ENCODE measurements at places on chromosomes 7 and 10.

DNA sequence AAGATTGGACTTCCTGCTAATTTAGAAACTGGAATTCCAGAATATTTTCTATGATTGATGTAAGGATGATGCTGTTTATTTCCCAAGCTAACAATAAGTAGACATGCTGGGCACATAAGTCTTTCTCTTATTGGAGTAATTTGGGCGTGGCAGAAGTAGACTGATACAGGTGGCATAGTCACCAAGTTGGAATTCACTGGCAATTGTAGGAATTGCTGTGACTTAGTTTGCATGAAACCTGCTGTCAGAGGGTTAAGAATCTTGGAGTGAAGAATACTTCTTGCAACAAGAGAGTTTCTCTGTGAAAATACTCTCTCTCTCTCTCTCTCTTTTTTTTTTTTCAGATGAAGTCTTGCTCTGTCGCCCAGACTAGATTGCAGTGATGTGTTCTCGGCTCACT lies 569.7 kb downstream of the REEP3 start:
- DNase-seq, result no peak

DNA sequence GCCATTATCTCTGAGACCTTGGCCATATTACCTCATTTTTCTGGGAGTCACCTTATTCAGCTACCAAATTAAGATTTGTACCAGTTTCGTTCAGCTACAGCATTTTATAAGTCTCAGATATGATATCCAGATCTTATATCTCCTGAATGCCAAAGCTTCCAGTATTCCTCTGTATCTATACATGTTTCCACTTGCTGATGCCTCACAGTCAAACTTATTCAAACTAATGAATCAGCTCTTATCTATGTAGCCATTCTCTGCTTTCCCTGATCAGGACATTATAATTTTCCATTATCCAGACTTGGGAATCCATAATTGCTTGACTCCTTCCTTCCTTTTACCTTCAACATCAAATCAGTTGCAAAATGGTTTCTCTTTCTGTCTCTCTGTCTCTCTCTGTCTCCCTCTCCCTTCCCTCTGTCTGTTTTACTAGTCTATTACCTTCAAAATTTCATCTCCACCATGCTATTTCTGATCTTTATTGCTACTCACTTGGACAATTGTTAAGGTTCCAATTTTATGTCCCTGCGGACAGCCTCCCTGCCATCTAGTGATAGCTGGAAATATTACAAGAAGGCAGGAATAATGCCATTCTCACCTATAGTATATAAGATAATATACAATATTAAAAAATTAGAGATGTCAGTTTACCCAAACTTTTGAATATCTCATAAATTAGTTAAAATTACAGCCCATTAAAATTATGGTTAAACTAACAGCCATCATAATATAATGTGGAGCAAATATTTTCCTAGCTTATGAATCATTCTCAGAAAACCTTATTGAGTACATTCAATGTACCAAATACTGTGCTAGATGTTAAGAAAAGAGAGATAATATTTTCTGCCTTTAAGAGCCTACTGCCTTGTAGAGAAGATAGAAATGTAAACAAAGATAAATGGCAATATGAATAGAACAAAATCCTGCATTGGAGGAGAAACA lies 89.8 kb downstream of the PCLO start:
- DNase-seq, result no peak

- no peak for DNase-seq
Observed at GRCh38 chr10:94328613-94329012, 34.1 kb downstream of the NOC3L start.

GRCh38 chr10:133245439-133246235 lies 8.0 kb downstream of the VENTX start:
- DNase-seq, result no peak

- DNase-seq, result no peak
Observed at GRCh38 chr10:111725050-111725449, 458.5 kb downstream of the GPAM start.

- DNase-seq, result no peak
Observed at GRCh38 chr7:3950249-3950648, 649.2 kb downstream of the SDK1 start.

GRCh38 chr10:44279426-44280126 lies 105.3 kb downstream of the CXCL12 start:
- DNase-seq, result no peak

DNA sequence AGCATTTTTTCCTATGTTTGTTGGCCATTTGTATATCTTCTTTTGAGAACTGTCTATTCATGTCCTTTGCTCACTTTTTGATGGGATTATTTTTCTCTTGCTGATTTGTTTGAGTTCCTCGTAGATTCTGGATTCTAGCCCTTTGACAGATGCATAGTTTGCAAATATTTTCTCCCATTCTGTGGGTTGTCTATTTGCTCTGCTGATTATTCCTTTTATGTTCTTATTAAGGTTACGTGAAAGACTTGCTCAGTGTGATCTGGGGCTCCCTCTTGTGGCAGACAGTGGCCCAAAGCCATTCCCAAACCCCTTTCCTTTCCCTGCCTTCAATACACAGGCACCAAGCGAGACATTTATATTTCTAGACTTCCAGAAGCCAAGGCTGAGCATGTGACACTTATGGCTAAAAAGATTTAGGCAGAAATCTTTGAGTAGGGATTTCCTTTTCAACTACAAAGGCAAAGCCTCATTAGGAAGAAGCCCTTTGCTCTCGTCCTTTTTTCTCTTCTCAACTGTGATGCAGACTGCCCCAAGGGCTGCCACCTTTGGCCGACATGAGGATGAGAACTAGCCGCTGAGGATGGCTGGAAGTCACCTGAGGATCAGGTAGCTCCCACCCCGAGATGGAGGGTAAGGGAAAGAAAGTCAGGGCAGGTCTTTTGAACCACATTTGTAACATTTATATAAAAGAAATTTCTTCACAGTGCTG lies 23.6 kb downstream of the ST8SIA6 start:
- DNase-seq, result peak; percentile 37

DNA sequence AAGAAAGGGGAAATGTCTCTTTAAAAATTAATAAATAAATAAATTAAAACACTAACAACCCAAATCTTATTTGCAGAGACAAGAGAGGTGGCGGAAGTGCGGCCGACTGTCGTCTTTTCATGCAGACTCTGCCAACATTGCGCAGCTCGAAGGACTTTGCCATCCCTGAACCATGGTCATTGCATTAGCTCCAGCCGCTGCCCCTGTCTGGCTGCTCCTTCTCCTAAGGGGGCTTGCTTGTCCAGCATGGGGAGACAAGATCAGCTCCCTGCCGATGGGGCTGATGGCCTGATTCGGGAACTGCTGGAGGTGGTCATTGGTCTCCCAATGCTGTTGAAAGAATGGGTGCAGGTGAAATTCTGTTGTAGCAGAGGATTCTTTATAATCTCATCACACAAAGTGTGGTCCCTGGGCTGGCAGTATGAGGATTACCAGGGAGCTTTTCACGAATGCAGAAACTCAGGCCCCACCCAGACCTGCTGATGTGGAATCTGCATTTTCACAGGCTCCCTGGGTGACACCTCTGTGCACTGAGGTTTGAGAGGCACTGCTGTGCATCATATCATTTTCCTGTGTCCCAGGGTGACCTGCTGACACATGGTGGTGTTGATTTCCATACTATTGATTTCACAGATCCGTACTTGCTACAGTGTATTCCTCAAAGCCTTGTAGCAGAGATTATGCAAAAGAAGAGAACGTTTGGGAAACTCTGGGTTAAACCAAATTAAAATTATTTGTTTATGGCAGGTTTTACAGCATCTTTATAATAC lies 172.4 kb upstream of the ZMIZ1 start:
- DNase-seq, result no peak

- no peak for DNase-seq
Observed at GRCh38 chr7:136665878-136666509, 202.5 kb upstream of the CHRM2 start.

DNA sequence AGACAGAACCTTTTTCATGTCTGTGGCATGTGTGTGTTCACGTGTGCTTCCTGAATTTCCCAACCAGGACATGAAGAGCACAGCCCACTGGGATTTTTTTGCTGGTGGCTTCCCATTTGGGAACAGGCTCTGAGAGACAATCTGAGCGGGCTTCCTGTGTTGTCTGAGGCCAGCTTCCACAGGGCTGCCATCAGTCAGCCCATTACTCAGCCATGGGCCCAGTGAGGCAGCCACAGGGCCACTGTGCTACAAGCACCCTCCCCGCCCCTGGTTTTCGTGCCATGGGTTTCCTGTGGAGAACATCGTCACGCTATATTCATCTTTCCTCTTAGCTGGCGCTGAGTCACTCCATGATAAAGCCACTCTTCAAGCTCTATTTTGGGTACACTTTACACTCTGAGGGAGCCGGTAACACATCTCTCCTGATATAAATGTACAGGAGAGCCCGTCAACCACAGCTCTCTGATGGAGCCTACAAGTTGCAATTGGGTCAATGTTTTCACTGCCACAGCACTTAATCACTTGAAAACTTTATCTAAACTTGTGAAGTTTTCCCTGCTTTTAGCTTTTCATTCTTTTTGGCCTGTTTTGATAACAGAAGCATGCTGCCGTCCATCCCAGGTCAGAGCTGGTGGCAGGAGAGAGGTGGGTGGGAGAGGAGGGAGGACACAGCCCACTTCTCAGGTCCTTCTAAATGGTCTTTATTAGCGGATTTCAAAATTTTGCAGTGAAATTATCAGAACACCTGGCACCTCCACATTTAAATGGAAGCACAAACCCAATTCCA lies 96.9 kb downstream of the HIPK2 start:
- DNase-seq, result no peak

GRCh38 chr7:18177815-18178660 lies 150.4 kb upstream of the PRPS1L1 start:
- DNase-seq, result peak; percentile 52

- no peak for DNase-seq
Observed at GRCh38 chr10:117164592-117165537, 26.8 kb upstream of the VAX1 start.

DNA sequence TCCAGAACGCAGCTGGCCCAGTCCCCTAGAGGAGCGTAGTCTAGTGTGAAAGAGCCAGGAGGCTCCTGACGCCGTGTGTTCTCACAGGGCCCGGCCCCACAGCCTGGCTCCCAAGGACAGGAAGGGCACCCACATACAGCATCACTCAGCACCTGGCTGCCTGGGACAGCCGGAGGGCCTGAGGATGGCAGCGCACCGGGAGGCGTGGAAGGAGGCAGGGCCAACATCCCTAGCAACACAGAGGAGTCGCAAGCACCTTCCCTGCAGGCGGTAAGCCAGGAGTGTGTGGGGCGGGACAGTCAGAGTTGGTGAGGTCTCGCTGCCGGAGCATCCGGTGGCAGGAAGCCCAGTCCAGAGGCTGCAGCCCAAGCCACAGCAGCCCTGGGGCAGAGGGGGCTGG lies 125.8 kb downstream of the MAD1L1 start:
- no peak for DNase-seq

DNA sequence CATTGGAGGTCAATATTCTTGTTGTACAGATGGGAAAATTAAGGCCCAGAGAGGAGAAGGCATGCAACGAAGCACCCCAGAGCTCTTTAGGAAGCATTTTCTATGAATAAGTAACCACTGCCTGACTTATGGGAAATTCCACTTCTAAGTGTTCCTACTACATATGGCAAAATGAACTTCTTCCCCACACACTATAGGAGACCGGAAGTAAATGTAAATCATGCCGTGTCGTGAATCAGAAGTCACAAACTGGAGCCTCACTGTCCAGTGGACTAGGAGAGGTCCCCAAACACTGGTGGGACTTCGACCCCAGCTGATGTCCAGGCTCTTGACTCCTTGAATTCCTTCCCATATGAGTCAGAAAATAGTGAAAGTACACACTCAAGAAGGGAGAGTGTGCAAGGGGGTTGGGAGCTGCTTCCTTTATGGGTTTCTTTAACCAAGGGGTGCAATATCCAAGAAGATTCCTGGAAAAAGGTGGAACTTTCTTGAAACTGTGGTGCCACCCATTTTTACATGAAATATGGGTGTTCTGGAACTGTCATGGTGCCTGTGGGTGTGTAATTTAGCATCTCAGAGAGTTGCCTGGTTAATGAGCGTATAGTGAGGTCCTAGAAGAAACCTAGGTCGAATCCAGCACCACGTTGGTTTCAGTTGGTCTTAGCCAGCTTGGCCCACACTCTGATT lies 6.7 kb downstream of the RASSF4 start:
- DNase-seq, result peak; percentile 15

DNA sequence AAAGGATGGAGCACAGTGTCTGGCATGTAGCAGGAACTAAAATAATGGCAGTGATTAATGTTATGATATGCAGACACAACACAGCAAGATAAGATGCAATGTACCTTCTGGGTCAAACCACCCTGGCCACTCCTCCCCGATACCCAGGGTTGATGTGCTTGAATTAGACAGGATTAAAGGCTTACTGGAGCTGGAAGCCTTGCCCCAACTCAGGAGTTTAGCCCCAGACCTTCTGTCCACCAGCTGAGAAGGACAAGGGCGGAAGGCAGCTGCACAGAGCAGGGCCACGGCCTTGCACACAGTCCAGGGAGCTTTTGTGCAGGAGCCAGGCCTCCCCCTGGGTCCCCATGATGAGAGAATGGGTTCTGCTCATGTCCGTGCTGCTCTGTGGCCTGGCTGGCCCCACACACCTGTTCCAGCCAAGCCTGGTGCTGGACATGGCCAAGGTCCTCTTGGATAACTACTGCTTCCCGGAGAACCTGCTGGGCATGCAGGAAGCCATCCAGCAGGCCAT lies at the start of gene RBP3:
TSS of gene RBP3 (plus strand) at position 226 of the 514 bp plus-strand sequence. CDS start at position 348, 122 bp downstream.
- no peak for DNase-seq

DNA sequence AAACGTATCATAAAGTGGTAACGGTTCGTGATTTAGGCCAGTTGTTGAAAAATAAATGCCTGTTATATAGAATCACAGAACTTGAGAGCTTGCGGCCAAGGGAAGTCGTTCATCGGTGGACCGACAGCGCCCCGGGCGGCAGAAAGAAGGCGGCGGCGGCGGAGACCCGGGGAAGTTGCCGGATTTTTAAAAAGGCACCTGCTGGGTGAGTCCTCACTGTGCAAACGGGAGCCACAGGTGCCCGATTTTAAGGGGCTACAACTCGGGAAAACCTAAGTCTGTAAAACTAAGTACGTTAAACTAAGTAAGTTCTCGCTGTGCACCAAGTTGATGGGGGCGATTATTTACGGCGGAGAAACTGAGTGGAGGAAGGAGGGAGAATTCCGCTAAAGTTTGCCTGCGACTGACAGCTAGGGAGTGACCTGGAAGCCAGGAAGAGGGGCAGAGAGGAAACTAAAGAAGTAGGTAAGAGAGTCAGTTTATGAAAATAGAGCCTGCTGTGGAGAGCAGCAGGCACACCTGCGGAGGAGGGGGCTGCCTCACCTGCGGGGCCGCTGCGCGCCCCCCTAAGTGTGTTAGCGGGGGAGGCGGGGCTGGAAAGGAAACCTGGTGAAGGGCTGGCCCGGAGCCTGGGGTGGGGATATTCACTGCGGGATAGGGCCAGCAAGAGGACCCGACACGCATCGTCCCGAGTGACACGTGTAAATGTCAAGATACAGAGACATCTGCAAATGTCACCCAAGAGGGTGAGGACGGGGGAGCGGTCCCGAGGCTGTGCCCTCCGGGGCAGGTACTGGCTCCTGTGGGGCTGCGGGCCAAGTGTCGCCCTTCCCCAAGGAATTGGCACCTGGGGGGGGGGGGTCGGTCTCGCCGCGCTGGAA lies 996 bp downstream of the ADAM12 start:
- peak; percentile 27 for DNase-seq

All from GM13977 (cell line).